ENCODE measurements at places on chromosomes 7 and 10.

DNA sequence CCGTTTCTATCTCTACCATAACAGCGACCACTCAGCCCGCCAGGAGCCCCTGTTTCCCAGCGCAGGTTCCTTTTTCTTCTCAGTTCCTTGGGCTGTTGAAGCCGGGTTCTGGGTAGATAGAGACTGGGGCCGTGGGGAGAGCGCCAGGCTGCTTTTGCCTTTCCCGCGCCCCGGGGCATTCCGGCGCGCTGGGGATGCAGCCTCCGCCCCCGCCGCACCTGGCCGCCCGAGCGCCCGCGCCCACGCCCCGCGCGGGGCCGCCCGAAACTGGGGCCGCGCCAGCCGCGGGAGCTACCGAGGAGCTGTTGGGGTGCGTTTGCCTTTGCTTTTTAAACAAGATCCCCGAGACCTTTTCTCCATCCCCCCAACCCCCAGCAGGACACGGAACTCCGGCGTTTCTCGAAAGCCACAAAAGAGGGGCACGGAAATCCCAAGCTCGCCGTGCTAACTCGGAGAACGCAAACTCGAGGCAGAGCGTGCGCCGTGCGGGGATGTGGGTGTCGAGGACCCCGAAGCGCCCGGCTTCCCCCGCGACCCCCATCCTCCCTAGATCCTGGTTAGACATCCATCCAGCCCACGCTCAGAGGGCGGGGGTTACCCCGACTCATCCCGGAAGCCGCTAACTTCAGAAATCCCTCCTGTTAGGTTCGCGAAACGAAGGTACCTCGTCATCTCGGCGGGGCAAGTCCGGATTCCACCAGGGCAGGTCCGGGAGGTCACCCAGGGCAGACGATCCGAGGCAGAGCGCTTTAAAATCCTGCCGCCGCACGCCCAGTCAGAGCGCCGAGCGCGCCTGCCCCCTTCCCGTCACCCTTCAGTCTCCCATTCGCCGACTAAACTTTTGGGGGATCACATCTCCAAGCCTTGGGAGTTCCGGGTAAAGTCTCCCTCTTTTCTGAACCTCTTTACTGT is 1.0 kb downstream of the GRM8 start:
- DNase-seq, result no peak

DNA sequence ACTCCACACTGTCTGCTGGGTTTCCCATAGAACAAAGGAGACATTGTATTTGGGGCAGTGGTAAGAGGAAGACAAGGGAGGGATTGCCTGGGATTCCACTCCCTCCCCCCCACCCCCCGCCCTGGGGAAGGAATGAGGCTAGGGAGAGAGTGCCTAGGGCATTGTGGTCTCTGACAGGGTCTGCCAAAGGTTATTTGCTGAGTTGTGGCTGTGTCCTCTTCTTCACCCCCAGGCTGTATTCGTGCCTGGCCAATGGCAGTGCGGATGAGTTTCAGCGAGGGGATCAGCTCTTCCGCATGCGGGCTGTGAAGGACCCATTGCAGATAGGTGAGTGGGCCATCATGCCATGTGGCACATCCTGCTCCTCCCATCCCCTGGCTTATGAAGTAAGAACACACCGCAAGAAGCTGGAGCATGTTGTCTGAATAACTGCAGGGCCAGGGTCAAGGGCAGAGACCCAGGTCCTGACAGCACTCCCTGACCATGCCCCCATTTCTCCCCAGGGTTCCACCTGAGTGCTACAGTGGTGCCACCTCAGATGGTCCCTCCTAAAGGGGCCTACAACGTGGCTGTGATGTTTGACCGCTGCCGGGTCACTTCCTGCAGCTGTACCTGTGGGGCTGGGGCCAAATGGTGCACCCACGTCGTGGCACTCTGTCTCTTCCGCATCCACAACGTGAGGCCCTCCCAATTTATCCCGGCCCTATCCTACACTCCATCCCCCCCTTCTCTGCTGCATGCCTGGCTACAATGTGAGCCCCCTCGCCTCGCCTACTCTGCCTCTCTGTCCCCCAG is 3.7 kb downstream of the ZSWIM8 start:
- no peak for DNase-seq

GRCh38 chr7:18626086-18626485 is 130.5 kb downstream of the HDAC9 start:
- no peak for DNase-seq

DNA sequence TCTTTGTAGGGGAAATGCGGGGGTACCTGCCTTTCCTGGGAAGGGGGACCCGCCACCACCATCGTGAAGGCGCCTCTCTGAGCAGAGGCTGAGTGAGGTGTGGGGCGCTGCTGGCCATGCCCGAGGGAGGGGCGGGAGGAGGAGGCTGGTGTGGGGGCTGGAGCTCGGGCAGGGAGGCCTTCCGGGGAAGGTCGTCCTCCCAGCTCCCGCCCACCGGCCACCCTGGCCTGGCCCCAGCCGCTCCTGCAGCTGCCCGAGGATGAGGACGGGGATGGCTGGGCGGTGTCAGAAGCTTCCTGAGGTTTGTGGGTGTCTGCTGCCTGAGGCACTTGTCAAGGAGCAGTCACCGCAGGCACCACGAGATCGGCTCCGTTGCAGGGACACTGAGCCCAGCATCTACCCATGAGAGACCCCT is 11.4 kb downstream of the PWWP2B start:
- DNase-seq, result no peak

- DNase-seq, result no peak
Measured at GRCh38 chr10:76935941-76936613, 701.5 kb downstream of the KCNMA1 start.

DNA sequence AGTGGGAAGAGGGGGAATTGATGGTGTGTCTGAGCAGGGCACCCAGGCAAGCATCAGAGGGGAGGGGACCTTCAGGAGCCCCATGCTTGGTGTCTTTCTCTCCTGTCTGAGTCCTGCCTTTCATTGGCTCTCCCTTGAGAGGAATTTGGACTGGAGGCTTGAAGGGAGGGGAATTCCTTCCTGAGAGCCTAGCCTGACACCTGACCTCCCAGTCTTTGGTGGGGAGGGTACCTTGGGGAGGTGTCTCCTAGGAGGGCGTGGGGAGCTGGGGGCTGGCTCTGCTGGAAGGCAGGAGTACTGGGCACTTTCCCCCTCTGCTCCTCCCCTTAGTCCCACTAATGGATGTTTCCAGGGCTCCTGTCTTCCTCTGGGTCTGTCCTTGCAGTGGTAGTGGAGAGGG is 1.3 kb upstream of the SFRP5 start:
- DNase-seq, result no peak

DNA sequence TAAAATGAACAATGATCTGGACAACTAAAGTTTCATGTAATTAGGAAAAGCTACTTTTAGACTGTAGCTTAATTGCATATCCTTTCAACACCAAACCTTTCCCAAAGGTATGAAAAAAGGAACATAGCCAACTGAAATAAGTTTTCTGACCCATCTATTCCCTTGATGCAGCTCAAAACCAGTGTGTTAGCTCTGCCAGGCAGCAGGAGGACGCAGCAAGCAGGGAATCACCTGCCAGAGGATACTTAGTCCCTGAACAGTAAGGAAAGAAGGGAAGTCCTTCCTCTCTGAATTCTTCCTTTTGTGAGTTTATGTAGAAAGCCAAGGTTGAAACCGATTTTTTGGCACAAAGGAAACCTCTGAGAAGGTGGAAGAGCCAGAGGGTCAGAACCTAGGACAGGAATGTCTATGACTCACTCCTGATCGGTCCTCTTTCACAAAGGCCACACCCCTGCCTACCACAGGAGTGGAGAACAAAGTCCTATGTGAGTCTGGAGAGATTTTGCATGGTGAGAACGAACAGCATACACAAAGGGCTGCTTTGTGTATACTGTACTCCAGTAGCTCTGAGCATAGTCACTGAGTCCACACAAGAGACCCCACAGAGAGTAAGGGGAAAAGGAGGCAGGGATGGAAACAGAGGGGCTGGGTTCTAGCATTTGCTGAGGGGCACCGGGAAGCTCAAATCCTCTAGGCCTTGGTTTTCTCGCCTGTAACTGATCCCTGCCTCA is 68.8 kb upstream of the GSDME start:
- no peak for DNase-seq

DNA sequence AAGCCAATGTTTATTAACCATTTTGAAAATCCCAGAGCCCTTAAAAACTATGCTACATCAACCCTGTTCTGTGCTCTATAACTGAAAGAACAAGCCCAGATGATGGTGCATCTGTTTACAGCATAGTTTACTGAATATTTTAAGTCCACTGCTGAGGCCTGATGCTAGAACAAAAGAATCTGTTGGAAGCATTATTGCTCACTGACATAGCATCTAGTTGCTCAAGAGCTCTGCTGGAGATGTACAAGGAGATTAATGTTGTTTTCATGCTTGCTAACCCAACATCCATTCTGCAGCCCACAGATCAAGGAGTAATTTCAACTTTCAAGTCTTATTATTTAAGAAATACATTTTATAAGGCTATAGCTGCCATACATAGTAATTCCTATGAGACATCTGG is 181.3 kb upstream of the FEZF1 start:
- DNase-seq, result no peak

DNA sequence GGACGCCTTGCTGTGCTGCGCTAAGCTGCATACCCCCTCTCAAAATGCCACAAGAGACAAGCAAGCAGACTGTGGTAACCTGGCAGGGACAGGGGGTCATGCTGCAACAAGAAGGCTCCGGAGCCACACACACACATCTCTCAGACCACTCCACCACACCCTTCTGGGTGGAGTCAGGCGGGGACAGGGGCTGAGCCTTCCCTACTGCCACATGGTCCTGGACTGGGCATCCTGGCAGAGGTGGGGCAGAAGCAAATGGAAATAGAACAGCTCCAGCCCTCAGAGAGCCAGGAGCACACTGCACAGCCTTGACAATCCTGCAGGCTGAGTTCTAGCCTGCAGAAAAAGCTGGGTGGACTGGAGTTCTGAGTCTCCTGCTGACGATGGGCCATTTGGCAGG is 28.4 kb upstream of the NPFFR1 start:
- no peak for DNase-seq

DNA sequence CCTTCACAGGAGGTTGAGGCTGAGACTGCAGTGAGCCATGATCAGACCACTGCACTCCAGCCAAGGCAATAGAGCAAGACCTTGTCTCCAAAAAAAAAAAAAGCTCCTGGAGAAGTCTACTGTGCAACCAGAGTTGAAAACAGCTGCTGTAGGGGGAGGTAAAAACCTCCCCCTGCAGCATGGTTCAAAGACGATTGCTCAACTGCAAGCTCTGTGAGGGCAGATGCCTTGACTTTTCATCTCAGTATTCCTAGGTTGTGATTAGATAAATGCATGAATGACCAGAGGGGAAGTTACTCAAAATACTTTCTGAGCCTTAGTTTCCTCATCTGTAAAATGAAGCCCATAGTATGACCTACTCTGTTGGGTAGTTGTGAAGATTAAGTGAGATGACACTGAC is 25.0 kb upstream of the PPA1 start:
- no peak for DNase-seq

- no peak for DNase-seq
Measured at GRCh38 chr7:55549457-55549856, 22.8 kb downstream of the VOPP1 start.

DNA sequence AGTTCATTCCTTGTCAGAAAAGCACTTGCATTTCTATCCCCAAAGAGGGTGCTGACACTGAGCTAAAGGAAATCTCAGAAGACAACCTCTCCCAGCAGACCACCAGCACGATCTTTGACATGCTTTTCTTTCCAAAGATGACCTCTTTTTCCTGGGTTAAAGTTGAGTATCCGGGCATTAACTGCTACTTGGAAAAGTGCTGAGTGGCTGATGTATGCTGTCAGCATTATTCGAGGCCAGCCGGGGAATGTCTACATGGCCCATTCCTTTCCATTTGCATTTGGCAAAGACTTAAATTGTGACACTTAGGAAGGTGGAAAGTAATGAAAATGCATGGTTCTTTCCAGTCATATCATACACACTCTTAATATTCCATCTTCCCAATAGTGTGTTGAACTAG is 90.6 kb upstream of the SKAP2 start:
- DNase-seq, result no peak

GRCh38 chr7:28024786-28025334 is 155.7 kb downstream of the JAZF1 start:
- no peak for DNase-seq

GRCh38 chr7:23462846-23463245 is 7.4 kb downstream of the IGF2BP3 start:
- no peak for DNase-seq

- no peak for DNase-seq
Measured at GRCh38 chr10:36880898-36881297, 244.5 kb upstream of the ANKRD30A start.

DNA sequence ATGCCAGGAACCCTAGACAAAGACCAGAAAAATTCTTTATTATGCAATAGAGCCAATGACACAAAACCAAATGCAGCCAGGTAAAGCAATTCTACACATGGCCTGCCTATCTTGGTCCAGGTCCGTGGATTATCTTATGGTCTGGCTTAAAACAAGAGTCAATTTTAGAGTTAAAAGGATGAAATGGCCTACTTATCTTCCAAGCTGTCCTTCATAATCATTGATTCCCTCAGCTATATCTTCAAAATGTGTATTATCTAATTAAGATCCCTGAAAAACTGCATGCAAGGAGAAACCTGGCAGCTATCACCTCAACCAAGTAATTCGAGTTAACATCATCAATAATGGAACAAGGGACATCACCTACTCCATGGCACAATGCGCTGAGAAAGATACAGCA is 479.4 kb upstream of the NRP1 start:
- DNase-seq, result no peak

GRCh38 chr7:31027161-31027965 is 24.7 kb upstream of the ADCYAP1R1 start:
- no peak for DNase-seq

DNA sequence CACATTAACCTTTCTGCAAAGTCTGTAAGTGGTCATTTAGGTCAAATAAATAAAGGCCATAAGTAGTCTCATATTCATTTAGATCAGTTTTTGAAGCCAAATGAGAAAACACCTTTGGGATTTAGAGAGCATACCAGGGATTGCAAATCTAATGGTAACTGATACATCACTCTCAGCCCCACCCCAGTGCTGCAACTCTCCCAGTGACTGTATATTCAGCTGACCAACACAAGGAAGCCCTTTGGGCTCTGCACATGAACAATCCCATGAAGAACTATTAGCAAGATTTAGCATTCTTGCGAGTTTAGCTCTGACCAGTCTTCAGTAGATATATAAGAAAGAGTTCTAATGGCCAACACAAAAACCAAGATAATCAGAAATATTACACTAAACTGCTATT is 252.3 kb downstream of the CSTF2T start:
- no peak for DNase-seq

GRCh38 chr10:97736403-97736901 is 476 bp upstream of the ZFYVE27 start:
- no peak for DNase-seq

- no peak for DNase-seq
Measured at GRCh38 chr7:123798532-123799188, 46.3 kb upstream of the HYAL4 start.

DNA sequence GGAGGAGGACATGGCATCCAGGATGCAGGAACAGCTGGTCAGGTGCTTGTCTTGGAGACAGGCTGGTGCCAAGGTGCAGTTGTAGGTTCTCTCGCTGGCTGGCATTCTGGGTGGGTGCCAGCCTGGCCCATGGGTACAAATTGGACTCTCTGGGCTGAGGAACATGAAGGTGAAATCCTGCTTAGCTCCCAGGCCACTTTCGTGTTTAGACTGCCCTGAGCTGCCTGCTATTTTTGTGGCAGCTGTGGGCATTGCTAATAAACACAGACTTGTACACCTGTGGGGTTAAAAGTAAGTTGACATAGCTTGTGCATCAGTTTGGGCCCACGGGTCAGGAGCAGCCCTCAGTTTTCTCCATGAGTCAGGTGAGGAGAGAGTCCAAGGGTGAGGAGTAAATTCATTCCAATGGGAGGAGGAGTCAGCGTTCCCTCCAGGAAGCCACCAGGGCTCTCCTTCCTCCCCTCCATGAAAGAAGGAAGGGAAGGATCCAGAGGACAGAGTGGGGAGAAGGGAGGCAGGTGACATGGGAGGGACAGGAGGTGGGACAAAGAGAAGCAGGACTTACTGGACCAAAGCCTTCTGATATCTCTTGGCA is 380.0 kb downstream of the GLRX3 start:
- no peak for DNase-seq

All from activated gamma-delta T cell treated with anti-CD3 and anti-CD28 coated beads, Interleukin-2, amount 50 U/mL, for 16 hours (primary cell).